ENCODE measurements at places on chromosomes 2 and 18. TPM values are rescaled to one million over a fixed set of nuclear protein-coding genes. Genes with fewer than 3 reads are reported as not detected.

DNA sequence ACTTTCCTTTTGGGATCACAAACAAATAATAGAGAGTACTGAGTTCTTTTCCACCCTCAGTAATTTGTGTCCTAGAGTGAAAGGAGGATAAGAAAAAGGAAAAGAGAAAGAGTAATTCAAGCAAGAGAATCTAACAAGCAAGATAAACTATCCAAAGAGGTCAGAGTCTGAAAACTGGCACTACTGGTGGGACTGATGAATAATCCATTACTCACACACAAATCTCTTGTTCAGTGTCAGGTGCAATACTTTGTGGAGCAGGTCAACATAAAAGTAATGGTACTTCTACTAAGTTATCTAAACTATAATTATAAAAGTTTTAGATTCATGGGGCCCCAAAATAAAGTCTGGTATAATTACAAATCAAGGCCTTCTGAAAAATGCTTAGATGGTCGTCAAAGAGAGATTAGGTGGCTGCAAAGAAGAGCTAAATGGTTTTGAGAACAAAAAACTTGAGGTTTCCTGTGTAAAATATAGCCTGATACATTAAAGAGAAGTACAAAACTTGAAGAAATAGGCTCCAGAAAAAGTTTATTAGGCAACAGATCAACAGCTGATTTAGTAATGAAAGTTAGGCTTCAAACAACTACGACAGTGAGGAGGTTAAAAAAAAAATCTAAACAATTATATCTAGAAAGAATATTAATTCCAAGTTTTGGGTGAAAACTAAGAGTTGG is 109.4 kb downstream of the BAZ2B start:
- no peak overlapping the region for H3K4me3 ChIP-seq
- no peak for DNase-seq

GRCh38 chr18:70781860-70782453 is 493.1 kb downstream of the SOCS6 start:
- no peak overlapping the region for H3K4me3 ChIP-seq
- no peak overlapping the region for H3K27ac ChIP-seq
- no peaks in the 10 kb centered on the region for H3K27me3 ChIP-seq

- no peaks in the 10 kb centered on the region for H3K36me3 ChIP-seq
- DNase-seq, result no peak
- no peaks in the 10 kb centered on the region for H3K27me3 ChIP-seq
Observed at GRCh38 chr18:4107049-4107467, 348.0 kb downstream of the DLGAP1 start.

The MGAT5 gene
- total RNA-seq, result 28.3 TPM

The POTEI gene
- not detected for total RNA-seq

The ABCG5 gene
- total RNA-seq, result not detected

Data from osteoblast (primary cell).